NCI-H2227 treated with DMSO at 0.1 percent for 48 hours (cell line): ENCODE measurements at places on chromosomes 16 and 17.

DNA sequence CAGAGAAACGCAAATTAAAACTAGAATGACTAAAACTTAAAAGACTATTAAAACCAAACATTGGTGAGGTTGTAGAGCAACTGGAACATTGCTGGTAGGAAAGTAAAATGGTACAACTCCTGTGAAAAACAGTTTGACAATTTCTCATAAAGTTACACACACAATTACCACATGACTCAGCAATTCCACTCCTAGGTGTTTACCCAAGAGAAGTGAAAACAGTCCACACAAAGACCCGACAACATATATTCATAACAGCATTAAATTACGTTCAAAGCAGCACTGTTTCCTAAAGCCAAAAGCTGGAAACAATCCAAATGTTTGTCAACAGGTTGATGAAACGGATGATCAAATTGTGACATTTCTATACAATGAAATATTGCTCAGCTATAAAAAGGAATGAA is 26.5 kb upstream of the ALOX12 start:
- no peak for DNase-seq

GRCh38 chr17:14805348-14805747 is 459.8 kb downstream of the PMP22 start:
- DNase-seq: no peak

DNA sequence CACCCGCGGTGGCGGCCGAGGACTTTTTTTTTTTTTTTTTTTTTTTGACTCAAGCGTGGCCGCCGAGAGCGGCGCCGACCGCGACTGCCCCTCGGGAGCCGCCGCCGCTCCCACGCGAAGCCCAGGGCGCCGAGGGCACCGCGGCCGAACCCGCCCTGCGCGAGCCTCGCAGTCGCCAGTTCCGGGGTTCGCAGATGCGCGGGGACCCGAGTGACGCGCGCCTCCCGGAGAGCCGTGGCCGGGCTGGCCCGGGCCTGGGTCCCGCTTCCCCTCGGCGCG is 1.1 kb downstream of the METRNL start:
- no peak for DNase-seq

DNA sequence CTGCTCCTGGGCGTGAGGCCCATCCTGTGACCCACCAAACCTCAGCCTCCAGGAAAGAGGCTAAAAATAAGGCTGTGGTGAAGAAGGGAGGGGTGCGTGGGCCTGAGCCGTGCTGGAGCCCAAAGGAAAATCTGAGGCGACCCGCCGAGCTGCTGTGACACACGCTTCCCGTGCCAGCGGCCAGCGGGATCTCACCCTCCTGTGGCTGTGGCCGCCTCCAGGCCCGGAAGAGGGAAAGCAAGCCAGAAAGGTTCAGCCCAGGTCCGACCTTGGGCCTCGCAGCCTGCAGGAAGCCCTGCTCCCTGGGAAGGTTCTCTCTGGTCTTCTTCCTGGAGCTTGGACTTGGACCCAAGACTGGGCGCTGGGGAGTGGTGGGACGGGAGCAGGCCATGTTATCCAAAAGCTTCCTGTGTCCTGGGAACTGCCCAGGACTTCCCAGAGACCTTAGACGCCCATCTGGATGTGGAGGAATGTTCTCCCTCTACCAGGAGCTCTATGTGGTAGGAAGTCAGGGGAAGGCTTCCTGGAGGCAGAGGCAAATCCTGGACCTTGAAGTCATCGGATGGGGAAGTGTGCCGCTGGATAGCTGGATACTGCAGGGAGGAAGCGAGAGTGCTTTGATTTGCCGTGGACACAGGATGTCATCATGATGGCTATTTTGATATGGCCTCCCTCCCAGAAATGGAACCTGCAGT is 11.4 kb downstream of the SPNS2 start:
- no peak for DNase-seq

- peak; percentile 17 for DNase-seq
Measured at GRCh38 chr17:81566461-81567126, 14.4 kb upstream of the FAAP100 start.

GRCh38 chr17:59266745-59267144 is 46.4 kb downstream of the GDPD1 start:
- DNase-seq: no peak

GRCh38 chr16:33877-34647 is 19.3 kb downstream of the POLR3K start:
- DNase-seq: no peak

- no peak for DNase-seq
Measured at GRCh38 chr16:29854520-29855100, 8.4 kb downstream of the CDIPT start.

DNA sequence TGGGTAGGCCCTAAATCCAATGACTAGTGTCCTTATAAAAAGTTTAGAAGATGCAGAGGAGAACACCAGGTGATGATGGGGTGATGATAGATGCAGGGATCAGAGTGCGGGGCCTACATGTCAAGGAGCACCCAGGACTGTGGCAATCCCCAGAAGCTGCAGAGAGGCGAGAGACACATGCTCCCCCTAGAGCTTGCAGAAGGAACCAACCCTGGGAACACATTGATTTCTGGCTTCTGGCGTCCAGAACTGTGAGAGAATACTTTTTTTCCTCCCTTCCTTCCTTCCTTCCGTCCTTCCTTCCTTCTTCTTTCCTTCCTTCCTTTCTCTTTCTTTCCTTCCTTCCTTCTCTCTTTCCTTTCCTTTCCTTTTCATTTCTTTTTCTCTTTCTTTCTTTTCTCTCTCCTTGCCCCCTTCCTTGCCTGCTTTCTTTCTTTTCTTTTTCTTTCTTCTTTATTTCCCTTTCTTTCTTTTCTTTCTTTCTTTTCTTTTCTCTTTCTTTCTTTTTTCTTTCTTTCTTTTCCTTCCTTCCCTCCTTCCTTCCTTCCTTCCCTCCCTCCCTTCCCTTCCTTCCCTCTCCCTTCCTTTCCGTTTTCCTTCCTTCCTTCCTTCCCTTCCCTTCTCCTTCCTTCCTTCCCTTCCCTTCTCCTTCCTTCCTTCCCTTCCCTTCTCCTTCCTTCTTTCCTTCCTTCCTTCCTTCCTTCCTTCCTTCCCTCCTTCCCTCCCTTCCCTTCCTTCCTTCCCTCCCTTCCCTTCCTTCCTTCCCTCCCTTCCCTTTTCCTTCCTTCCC is 134.3 kb downstream of the HAPSTR1 start:
- DNase-seq: no peak

- DNase-seq: no peak
Measured at GRCh38 chr16:75921281-75921680, 195.0 kb upstream of the CPHXL start.

DNA sequence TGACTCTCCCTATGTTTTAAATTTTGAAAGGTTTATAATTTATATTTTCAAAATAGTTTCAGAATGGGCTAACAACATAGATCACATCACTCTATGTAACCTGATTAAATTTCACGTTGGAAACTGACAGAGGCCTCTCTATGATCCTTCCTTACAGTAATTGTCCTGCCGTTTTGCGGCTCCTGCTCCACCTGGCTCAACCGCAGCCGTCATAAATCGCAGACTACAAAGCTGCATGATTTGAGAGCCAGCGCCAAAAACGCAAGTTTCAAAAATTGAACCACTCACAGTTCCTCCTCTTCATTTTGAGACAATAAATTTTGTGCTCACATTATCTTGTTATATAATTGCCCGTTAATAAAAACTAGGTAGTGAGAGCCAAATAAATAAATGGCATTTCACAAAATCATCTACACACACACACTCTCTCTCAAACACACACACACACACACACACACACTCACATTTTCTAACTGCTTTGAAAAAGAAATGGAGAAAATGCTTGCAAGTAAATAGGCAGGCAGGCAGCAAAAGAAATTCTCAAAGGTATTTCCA is 263.1 kb upstream of the PSMD7 start:
- peak; percentile 38 for DNase-seq

- no peak for DNase-seq
Measured at GRCh38 chr17:60252459-60252858, 102.7 kb downstream of the CA4 start.

- no peak for DNase-seq
Measured at GRCh38 chr17:1391577-1391976, 8.4 kb downstream of the YWHAE start.

- no peak for DNase-seq
Measured at GRCh38 chr17:37088913-37089312, 140.2 kb downstream of the AATF start.

GRCh38 chr17:77246110-77247047 is 105.6 kb downstream of the SEC14L1 start:
- no peak for DNase-seq

GRCh38 chr17:21377705-21378396 is 1.7 kb downstream of the KCNJ12 start:
- DNase-seq: no peak

DNA sequence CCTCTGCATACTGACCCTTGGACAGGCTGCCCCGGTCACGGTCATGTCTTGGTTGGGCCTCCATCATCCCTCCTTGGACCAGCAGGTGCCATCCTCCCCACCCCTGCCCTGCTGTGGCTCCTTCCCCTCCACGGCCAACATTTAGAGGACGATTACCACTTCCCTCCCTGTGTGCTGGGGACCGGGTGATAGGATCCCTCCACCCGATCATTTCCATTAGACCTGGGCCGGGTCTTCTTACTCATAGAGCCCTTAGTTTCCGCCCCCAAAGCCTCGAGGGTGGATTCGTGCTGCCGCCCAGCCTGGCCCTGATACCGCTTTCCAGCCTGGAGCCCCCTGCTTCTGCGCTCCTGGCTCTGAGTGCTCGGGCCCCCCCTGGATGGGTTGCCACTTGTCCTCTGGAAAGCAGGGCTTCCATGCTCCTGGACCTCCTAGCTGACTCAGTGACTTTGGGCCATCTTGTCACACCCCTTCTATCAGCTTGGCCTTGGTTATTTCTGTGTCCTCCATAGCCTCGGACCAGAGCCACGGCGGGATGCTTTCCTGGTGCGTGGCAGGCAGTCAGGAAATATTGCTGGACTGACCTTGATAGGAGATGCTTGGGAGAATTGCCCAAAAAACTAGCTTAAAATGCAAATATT is 171.4 kb downstream of the SEC14L1 start:
- no peak for DNase-seq
